ENCODE measurements at places on chromosomes 13 and 19.
A peak's percentile ranks its signal among the peaks of the same experiment; 100 is the strongest.

- peak; percentile 95 for DNase-seq
Measured at GRCh38 chr13:111153279-111153976, 38.3 kb downstream of the ARHGEF7 start.

- DNase-seq: peak; percentile 68
Measured at GRCh38 chr19:18436671-18437490, 1.1 kb downstream of the ISYNA1 start.

GRCh38 chr19:30864391-30865215, 484.6 kb downstream of the TSHZ3 start:
- DNase-seq: no peak

GRCh38 chr13:73401769-73402168, 343.0 kb downstream of the KLF5 start:
- DNase-seq: no peak

- no peak for DNase-seq
Measured at GRCh38 chr13:43572656-43573360, 214.0 kb downstream of the ENOX1 start.

DNA sequence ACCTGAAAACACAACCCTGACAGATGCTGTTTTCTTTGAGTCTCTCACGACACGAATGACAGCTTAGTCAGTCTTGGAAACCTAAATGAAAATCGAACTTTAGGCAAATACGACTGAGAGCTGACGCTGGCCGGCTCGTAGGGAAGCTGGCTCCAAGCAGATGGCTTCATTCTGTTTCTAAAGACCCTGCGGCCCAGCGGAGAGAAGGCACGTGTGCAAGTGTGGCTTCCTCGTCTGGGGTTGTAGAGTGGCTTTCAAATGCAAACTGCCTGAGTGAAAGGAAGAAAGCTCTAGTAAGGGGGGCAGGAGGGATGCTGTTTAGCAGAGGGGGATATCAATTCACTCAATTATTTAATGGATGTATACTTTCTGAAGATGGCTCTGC, 26.1 kb upstream of the TIMM44 start:
- no peak for DNase-seq

DNA sequence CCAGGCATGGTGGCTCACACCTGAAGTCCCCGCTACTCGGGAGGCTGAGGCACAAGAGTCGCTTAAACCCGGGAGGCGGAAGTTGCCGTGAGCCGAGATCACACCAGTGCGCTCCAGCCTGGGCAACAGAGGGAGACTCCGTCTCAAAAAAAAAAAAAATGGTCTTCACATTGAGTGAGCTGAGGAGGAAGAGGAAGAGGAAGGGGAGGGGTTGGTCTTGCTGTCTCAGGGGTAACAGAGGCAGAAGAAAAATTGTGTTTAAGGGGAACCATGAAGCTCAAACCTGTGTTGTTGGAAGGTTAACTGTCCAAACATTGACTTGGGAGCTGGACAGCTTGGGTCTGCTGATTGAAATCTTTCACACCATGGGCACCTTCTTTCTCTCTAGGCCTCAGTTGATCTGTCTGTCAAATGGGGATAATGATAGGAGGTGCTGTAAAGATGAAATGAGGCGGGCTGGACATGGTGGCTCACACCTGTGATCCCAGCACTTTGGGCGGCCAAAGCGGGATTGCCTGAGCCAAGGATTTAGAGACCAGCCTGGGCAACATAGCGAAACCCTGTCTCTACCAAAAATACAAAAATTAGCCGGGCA, 9.8 kb upstream of the SLC44A2 start:
- no peak for DNase-seq

GRCh38 chr13:74794147-74794546, 659.9 kb upstream of the KLF12 start:
- DNase-seq: no peak

DNA sequence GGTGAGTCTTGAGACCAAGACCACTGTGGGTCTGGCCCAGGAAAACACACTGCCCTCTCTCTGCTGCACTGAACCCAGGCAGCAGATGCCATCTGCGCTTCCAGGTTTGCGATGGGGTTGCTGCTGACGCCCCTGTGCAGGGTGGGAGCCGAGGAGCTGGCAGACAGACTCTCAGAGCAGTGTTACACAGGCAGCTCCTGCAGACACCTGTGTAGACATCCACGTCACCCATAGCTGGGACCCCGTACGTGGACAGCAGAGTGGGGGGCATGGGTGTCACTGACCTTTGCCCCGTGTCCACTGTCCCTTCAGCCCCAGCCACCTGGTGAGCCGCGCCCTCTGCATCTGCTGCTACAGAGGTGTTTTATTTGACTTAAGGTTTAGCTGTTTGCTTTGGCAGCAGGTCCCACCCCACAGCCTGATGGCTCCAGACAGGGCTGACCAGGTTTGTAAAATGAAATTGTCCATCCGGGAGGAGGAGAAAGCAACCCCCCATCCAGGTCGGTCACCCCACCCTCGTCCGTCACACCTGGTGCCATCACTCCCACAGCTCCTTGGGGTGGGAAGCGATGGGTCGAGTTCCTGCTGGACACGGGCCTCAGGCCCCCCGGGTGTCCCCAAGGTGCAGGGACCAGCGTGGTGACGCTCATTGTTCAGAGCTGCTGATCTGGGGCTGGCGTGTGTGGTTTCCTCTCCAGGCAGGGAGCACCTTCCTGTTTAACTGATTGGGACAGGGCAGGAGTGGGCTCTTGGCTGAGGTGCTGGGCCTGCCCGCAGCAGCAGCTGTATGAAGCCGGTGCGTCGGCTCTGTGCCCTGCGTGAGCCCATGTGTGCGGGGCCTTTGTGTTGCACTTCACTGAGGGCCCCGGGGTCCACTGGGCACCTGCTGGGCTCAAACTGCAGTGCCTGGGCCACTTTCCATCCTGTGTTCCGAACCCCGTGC, 28.4 kb downstream of the MCF2L start:
- no peak for DNase-seq

GRCh38 chr19:5996623-5997320, 18.8 kb upstream of the RANBP3 start:
- no peak for DNase-seq

DNA sequence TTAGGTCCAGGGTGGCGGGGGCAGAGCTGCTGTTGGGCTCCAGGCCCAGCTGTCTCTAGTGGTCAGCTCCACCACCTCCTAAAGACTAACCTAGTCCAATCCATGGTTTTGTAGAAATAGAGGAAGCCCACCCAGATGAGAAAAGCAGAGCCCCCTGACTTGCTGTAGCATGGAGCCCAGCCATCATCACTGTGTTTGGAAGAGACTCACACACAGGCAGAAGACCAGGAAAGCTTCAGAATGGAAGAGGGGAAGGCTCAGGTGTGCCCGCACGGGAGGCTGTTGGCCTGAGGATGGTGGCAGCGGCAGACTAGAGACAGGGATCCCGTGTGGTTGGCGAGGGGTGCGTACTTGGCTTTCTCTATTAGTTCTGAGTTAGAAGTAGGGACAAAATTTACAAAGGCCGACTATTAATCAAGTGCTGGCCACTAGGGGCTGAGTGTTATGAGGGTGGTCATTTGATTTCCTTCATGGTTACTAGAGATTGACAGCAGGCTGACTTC, 193.2 kb upstream of the SOX1 start:
- DNase-seq: no peak

- DNase-seq: no peak
Measured at GRCh38 chr13:93222976-93223375, 3.6 kb upstream of the GPC6 start.

DNA sequence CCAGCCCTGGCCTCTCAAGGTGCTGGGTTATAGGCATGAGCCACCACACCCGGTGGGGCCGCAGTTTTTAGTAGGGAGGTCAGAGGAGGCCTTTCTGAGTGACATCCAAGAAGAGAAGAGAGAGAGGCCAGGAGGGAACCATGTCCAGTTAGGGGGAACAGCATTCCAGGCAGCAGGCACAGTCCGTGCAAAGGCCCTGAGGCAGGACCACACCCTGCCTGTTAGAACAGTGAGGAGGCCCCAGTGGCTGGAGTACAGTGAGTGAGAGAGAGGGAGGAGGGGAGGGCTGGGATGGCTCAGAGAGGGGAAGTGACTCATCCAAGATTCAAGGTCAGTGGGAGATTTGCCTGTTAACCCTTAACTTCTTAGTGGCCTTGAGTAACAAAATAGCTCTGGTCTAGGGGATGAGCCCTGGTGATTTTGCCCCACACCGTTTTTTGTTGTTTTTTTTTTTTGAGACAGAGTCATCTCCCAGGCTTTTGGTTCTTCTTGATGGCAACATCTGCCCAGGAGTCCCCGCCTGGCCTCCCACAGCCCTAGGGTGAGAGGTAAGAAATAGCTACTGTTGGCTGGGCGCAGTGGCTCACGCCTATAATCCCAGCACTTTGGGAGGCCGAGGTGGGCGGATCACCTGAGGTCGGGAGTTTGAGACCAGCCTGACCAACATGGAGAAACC, 2.7 kb upstream of the PLIN3 start:
- DNase-seq: no peak

DNA sequence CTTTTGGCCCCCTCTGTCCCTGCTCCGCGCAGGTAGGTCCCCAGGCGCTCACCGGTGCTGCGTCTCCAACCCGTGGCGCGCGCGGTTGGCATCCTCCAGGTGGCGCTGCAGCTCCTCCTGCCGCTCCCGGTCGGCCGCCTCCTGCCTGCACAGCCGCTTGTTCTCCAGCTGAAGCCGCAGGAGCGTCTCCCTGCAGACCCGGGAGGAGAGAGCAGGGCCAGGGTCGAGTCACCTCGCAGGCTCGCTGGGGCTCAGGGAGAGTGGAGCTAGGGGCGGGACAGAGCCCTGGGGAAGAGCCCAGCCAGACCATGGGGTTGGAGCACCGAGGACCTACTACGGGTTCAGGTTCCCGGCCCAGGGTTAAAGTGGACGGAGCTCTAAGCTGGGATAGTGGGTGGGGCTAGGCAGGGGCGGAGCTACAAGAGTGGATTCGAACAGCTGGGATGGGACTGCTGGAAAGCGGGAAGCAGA, 9.3 kb downstream of the HOOK2 start:
- DNase-seq: peak; percentile 77

GRCh38 chr13:108915634-108916512, 286.5 kb downstream of the MYO16 start:
- DNase-seq: peak; percentile 76

DNA sequence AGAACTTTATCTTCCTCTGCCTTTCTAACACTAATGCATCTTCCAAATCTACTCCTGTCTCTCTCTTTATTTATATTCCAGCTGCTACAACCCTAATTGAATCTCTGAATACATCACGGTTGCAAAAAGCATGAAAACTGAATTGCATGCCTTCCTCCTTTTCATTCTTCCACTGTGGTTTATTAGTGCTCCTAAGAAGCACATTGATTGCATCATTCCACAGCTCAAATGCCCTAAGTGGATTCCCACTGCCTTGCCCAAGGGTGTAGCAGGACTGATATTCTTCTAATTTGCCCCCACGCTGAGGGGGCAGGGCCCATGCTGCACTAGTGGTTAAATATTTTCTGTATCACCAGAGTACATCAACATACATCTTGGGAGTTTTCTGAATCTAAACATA, 640.8 kb downstream of the EFNB2 start:
- no peak for DNase-seq

DNA sequence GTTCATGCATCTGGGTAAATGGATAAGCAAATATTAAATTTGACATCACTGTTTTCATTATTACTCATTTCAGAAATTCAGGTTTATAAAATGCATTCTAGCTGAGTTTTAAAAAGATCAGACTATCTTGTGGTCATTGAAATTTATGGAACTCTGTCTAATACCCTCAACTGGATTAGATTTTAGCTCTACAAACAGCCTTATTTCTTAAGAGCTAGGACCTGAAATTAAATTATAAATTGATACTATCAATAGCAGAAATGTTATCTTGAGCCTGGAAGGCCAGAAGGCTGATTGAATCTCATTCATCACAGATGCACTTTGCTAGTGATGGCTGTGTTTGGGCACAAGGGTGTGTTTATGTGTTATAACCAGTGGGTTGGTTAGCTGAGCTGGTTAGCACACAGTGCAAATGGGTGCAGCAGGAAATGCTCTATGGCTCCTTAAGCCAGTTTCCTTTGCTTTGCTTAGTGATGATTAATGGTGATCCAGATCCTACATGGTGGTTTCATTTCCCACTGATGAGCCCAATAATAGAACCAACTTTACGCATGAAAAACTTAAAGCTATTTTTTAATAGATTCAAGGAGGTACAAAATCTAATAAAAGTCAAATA, 310.8 kb upstream of the KLF12 start:
- no peak for DNase-seq

GRCh38 chr19:45878043-45878794, 7.7 kb downstream of the IRF2BP1 start:
- no peak for DNase-seq

- DNase-seq: peak; percentile 16
Measured at GRCh38 chr13:98998831-98999638, 21.2 kb upstream of the DOCK9 start.

DNA sequence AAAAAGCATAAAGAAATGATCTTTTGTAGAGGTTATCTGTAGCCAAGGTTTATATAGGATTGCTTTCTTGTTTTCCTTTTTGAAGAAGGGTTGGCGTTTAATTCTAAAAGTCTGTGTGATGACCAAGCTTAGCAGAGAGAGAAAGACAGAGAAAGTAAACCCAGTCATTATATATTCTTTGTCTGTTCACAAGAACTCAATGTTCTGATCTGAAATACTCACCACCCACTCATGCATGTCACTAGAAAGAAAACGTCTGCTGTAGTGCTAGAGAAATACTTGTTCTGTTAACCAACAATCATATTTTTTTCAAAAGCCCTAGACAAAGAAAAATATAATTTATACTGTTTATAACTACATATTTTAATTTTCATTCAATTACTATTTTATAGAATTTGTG, 173.7 kb upstream of the SLITRK5 start:
- no peak for DNase-seq

- DNase-seq: no peak
Measured at GRCh38 chr19:50190439-50190891, 13.0 kb upstream of the MYH14 start.

- no peak for DNase-seq
Measured at GRCh38 chr13:74845806-74846205, 636.2 kb downstream of the TBC1D4 start.

DNA sequence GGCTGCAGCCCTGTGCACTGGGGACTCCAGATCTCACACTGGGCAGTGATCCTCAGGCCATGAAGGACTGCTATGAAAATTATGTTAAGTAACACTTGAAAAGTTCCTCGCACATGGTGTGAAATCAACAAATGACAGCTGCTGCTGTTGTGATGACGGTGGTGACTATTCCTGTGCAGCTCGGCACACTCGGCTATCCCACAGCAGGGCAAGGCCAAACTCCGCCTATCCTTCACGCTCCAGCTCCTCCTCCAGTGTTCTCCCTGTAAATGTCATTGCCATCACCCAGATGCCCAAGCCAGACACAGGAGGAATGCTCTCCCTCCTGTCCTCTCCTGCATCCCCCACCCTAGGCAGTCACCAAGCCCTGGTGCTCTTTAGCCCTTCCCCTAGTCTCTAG, 31.3 kb downstream of the GRIK5 start:
- DNase-seq: no peak

- DNase-seq: peak; percentile 38
Measured at GRCh38 chr19:4338441-4339355, at the start of gene STAP2. TSS of gene STAP2 (minus strand) at chr19:4338827. CDS start at chr19:4338753, 74 bp downstream.

DNA sequence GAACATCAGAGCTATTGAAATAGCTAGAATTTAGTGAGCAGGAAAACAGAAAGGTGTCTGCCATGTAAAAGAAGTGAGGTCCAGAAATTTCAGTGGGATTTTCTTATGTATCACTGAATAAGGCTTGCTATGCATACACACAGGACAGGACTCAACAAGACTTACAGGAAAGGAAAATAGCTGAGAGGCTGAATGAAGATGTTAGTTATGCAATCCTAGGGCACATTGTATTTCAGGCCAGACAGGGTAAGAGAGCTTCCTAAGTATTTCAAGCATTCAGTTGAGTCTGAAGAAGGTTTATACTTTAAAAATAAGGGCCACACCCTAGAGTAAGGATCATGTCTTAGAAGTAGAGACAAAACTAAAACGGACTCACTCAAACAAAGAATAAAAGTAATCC, 419.9 kb upstream of the PRR20A start:
- no peak for DNase-seq

- no peak for DNase-seq
Measured at GRCh38 chr13:31556376-31556775, 182.9 kb upstream of the RXFP2 start.

All from stimulated activated CD4-positive, alpha-beta T cell treated with anti-CD3 and anti-CD28 coated beads, Interleukin-4, amount 100 ng/mL, for 1 hour (primary cell).